Muscle of leg (tissue), 16 donors: ENCODE measurements at places on chromosomes 3 and 15. TPM values are rescaled to one million over a fixed set of nuclear protein-coding genes. Genes with fewer than 3 reads are reported as not detected.

Gene DOCK3
- 0.18 TPM for total RNA-seq

Gene ZCWPW2
- 1.3 TPM for total RNA-seq

Gene UROC1
- total RNA-seq, result 0.04 TPM

Gene UBAP1L
- total RNA-seq, result 2.6 TPM

Gene MORC1
- total RNA-seq, result not detected

Gene FEZF2
- not detected for total RNA-seq

Gene GABRG3
- 0.18 TPM for total RNA-seq

Gene CHRD
- 14.1 TPM for total RNA-seq

- H3K36me3 ChIP-seq, result no peaks in the 10 kb centered on the region
These were observed 17.9 kb upstream of the ABI3BP start for GRCh38 chr3:101011136-101011535.

DNA sequence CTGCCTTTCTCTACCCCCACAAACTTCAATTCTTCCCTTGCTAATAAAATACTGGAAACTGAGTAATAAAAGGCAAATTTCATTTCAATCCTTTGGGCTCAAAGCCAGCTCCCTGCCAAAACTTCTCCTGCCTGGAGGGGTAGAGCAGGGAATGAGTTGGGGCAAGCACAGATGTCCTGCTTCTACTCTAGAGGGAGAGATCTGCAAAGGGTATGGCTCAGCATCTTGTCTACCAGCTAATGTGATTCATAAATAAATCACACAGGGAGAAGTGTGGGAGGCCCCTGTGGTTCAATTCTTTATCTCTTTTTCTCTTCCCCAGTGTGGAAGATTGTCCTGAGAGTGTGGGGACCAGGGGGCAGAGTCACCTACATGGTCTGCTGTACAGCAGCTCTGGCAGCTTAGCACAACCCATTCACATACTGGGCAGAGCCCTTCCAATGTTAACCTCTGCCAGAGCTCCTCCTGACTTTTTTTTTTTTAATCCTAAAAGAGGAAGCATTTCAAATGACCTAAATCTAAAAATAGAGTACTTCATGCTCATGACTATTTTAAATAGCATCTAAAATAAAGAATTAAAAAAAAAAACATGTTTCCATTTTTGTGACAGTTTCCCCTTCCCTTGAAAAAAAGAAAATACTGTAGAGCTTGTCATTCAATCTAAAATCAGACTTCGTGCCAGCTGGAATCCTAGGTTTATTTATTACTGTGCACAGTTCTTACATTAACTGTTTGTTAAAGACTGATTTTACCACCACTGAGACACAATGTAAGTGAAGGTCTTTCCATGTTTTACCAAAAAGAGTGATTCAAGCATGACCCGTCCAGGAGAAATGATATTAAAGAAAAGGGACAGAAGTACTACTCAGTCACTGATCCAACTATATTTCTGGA is 1083.7 kb upstream of the CFAP20DC start:
- no peaks in the 10 kb centered on the region for H3K36me3 ChIP-seq
- H3K4me1 ChIP-seq, result no peaks in the 10 kb centered on the region
- H3K27me3 ChIP-seq, result no peaks in the 10 kb centered on the region
- no peak for DNase-seq
- no peak overlapping the region for H3K4me3 ChIP-seq
- H3K27ac ChIP-seq, result no peak overlapping the region

- no peak overlapping the region for H3K4me3 ChIP-seq
- peaks cover 7% of the 10 kb centered on the region for H3K36me3 ChIP-seq
- no peak overlapping the region for H3K27ac ChIP-seq
- no peak for DNase-seq
- H3K27me3 ChIP-seq, result no peaks in the 10 kb centered on the region
These were observed 42.6 kb downstream of the ZNF148 start for GRCh38 chr3:125332504-125332903.

DNA sequence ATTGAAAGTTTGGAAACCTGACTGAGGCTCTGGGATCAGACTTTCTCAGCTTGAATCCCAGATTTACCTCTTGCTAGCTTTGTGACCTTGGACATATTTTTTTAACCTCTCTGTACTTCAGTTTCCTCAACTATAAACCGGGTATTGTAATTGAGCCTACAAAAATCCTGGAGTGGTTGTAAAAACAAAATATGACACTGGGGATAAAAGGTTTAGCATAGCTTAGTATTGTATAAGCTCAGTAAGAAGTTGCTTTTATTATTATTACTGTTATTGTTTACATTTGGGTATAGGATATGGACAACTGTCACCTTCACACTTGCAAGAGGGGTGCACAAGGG is 21.5 kb downstream of the C2CD4A start:
- H3K27ac ChIP-seq, result no peak overlapping the region
- H3K4me1 ChIP-seq, result peaks cover 2% of the 10 kb centered on the region
- H3K4me3 ChIP-seq, result no peak overlapping the region
- DNase-seq, result no peak

DNA sequence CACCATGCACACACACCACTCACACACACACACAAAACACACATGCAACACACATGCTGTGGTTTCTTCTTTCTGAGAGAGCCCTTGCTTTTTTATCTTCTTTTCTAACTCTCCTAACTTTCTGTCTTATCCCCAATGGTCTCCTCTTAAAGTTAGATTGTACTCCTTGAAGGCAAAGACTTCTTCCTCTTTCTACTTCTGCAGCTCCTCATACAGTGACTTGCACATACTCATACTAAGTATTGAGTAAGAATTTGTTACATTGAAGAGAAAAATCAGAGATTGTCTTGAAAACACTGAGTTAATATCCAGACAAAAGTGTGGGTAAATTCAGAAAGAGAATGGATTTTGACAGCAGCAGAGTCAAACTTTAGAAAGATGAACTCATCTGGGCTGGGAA is 64.4 kb downstream of the GTPBP8 start:
- H3K27me3 ChIP-seq, result no peaks in the 10 kb centered on the region
- no peak for DNase-seq
- H3K36me3 ChIP-seq, result peaks cover 2% of the 10 kb centered on the region
- H3K27ac ChIP-seq, result no peak overlapping the region
- H3K4me3 ChIP-seq, result no peak overlapping the region
- H3K4me1 ChIP-seq, result peaks cover 11% of the 10 kb centered on the region

GRCh38 chr15:39581242-39581792 is 438 bp downstream of the THBS1 start:
- peak overlapping the region; percentile 94 for H3K27ac ChIP-seq
- H3K27me3 ChIP-seq, result peaks cover 3% of the 10 kb centered on the region
- H3K36me3 ChIP-seq, result peaks cover 32% of the 10 kb centered on the region

DNA sequence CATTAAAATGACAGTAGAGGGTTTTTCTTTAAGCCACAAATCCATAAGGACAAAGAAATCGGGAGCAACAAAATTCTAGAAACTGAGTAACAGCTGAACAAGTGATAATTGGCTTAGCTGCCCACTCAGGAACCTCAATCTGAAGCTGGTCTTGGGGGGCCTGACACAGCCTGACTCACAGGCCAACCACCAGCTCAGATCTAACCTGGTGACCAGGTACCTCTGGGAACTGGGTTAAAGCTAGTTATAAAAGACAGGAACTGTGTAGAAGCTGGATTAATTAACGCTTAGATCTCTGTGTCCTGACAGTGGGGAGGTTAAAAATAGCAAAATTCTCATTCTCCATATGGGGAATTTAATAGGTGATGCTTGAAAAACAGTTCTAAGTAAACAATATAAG is 161.9 kb downstream of the PLCL2 start:
- no peak overlapping the region for H3K27ac ChIP-seq
- H3K36me3 ChIP-seq, result no peaks in the 10 kb centered on the region
- no peaks in the 10 kb centered on the region for H3K27me3 ChIP-seq
- DNase-seq, result no peak
- H3K4me1 ChIP-seq, result no peaks in the 10 kb centered on the region

DNA sequence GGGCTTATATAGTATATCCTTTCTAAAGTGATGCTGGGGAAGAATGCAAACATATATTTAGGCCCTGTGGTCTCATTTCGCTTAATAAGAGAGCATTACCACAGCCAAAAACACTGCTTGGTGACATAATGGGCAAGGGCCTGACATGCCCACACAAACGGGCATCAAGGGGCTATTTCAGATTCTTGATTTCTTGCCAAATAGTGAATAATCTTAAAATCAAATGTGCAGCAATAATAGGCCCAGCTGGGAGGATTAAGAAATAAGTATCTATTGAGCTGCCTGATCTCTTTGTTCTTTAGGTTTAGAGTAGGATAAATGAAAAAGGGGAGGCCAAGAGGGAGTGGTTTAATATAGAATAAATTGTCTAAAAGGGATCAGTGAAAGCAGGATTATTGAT is 241.0 kb upstream of the GBE1 start:
- H3K4me1 ChIP-seq, result peaks cover 13% of the 10 kb centered on the region
- DNase-seq, result peak; percentile 28
- no peak overlapping the region for H3K4me3 ChIP-seq
- no peaks in the 10 kb centered on the region for H3K27me3 ChIP-seq

DNA sequence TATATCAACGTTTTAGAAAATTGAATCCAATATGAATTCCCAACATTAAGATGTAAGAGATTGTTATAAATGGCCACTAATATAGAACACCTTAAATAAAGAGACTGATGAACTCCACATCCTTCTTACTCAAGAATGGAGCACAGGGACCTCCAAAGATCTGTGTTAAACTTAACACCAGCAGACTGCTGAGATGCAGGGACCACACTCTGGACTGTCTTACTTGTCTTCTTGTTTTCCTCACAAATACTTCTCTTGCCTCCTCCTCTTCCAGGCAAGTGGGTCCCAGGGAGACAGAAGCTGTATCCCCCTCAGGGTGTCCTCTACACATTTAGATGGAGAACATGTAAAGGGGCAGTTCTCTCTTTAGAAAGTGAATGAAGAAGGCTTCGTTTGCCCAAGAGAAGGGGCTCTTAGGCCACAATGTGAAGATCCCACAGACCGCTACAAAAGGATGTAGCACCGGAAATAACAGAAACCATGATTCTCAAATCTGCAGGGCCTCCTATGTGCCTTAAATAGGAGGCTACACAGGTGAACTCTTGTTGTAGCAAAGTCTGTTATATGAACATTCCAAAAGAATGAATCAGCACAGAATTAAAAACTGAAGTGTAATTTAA is 52.2 kb downstream of the SATB1 start:
- no peaks in the 10 kb centered on the region for H3K4me1 ChIP-seq
- peaks cover 4% of the 10 kb centered on the region for H3K36me3 ChIP-seq
- DNase-seq, result no peak
- H3K4me3 ChIP-seq, result no peak overlapping the region
- H3K27me3 ChIP-seq, result no peaks in the 10 kb centered on the region
- H3K27ac ChIP-seq, result no peak overlapping the region

DNA sequence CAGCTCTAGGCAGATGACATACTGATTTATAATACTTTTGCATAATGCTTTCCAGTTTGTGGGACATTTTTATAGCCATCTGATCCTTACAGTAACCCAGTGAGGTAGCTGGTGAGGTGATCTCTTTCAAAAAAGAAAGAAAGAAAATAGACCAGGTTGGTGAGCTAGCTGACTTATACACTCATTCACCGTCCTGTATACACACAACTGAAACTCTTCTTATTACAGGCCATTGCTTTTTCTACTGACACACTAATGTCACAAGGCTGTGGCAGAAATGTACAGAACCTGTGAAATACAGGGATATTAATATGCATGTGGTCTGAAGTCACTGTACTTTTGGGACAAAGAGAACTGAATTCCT is 150.2 kb upstream of the BHLHE40 start:
- H3K27ac ChIP-seq, result no peak overlapping the region
- no peak overlapping the region for H3K4me3 ChIP-seq
- DNase-seq, result no peak
- H3K4me1 ChIP-seq, result peaks cover 55% of the 10 kb centered on the region
- peaks cover 9% of the 10 kb centered on the region for H3K36me3 ChIP-seq
- H3K27me3 ChIP-seq, result no peaks in the 10 kb centered on the region

DNA sequence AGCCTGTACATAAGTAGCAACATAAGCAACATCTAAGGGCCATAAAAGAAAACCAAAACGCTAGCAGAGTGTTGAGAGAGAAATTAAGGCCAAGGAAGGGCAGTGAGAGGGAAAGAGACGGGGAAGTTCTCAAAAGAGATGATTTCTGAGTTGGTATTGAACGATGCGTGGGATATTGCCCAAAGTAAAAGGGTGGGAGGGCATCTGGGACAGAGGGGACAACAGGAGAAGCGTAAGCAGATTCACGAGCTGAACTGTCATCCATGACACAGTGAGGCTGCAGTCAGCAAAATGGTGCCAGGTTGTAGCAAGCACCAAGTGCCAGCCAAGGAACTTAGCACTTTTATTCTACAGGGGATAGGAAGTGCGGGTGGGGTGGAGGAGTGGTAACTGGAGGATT is 11.8 kb downstream of the NCEH1 start:
- no peaks in the 10 kb centered on the region for H3K36me3 ChIP-seq
- DNase-seq, result no peak
- H3K27ac ChIP-seq, result peak overlapping the region; percentile 49
- H3K27me3 ChIP-seq, result no peaks in the 10 kb centered on the region
- H3K4me3 ChIP-seq, result no peak overlapping the region
- no peaks in the 10 kb centered on the region for H3K4me1 ChIP-seq

GRCh38 chr3:76177610-76178009 is 392.3 kb upstream of the ZNF717 start:
- H3K4me1 ChIP-seq, result no peaks in the 10 kb centered on the region
- H3K27me3 ChIP-seq, result no peaks in the 10 kb centered on the region
- DNase-seq, result no peak
- no peak overlapping the region for H3K27ac ChIP-seq
- H3K36me3 ChIP-seq, result no peaks in the 10 kb centered on the region
- H3K4me3 ChIP-seq, result no peak overlapping the region

DNA sequence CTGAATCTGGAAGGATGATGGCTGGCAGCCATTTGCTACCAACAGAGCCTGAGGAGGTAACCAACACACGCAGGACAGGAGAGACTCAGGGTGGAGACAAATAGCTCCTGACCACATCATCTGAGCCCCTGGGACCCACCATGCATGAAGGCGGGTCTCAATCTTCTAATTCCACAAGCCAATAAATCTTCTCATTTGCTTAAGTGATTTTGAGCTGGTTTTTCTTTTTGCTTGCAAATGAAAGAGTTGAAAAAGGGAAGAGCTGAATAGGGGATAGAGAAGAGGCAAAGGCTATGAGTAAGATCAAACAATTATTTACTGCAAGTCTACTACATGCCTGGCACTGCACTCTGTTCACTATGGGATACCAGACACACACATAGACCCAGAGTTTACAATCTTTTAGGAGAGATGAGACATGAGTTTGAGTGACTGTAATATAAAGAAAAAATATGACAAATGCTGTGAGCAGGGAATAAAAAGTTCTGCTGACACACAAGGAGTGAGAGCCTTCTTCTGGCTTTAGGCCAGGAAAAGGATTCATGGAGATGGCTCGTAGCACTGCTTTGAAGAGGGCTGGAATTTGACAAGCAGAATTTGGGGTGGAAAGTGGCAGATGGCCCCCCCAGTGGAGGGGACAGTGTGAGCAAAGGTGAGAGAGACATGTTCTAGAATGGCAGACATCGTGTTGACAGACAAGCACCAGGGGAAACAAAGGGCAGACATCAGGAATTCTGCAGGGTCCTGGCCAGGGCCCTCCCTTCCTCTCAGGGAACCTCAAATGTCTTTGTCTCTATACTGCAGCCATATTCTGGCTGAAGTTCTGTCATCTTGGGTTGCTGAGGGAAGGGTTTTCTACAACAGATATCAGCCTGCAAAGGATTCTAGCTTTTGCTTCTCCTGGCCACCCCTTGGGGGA is 69.8 kb upstream of the WNT5A start:
- H3K4me3 ChIP-seq, result no peak overlapping the region
- no peaks in the 10 kb centered on the region for H3K36me3 ChIP-seq
- peaks cover 28% of the 10 kb centered on the region for H3K4me1 ChIP-seq
- DNase-seq, result peak; percentile 51
- H3K27me3 ChIP-seq, result peaks cover 2% of the 10 kb centered on the region
